Activated CD4-positive, CD25-positive, alpha-beta regulatory T cell (primary cell): ENCODE measurements at places on chromosomes 7 and 10.

GRCh38 chr10:110853921-110854605 lies 17.7 kb upstream of the PDCD4 start:
- DNase-seq: no peak

GRCh38 chr7:129646369-129647021 lies 35.0 kb downstream of the NRF1 start:
- DNase-seq: no peak

DNA sequence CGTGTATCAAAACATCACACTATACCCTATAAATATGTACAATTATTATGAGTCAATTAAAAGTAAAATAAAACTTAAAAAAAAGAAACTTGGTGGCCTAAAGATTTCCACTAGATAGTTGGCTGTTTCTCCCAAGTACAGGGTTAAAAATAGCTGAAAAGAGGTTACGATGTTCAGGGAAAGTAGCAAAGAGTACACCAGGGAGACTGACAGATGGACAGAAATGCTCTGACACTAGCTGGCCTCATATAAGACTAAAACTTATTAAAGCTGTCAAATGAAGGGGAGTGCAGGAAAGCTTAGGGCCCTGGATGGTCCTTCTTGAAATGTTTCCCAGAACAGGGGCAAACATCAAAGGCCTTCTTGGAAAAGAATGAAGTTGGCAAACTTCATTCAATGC lies 51.3 kb downstream of the TCAF1 start:
- no peak for DNase-seq

GRCh38 chr7:94052398-94053180 lies 48.4 kb upstream of the BET1 start:
- DNase-seq: no peak

DNA sequence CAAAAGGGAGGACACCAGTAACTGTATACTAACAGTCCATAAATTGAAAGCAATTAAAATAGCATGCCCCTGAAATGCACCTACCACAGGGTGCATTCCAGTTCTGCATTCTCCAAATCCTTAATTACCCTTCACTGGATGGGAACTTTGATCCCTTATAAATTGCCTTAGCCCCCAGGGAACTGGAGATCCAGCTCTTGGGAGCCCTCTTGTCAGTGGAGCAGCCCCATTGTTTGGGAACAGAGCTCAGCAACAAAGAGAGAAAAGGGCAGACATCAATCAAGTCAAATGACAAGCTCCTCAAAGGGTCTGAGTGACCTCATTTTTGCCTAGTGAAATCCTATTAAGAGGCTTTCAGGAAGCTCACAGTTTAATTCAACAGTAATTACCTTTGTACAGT lies 472.6 kb downstream of the XPNPEP1 start:
- no peak for DNase-seq

- no peak for DNase-seq
Observed at GRCh38 chr10:74634995-74635536, 191.3 kb upstream of the KAT6B start.

- DNase-seq: no peak
Observed at GRCh38 chr10:108005627-108006026, 841.1 kb upstream of the SORCS1 start.

- no peak for DNase-seq
Observed at GRCh38 chr10:122057841-122058413, 69.0 kb downstream of the TACC2 start.

GRCh38 chr10:67772894-67773511 lies 65.0 kb downstream of the DNAJC12 start:
- DNase-seq: no peak

DNA sequence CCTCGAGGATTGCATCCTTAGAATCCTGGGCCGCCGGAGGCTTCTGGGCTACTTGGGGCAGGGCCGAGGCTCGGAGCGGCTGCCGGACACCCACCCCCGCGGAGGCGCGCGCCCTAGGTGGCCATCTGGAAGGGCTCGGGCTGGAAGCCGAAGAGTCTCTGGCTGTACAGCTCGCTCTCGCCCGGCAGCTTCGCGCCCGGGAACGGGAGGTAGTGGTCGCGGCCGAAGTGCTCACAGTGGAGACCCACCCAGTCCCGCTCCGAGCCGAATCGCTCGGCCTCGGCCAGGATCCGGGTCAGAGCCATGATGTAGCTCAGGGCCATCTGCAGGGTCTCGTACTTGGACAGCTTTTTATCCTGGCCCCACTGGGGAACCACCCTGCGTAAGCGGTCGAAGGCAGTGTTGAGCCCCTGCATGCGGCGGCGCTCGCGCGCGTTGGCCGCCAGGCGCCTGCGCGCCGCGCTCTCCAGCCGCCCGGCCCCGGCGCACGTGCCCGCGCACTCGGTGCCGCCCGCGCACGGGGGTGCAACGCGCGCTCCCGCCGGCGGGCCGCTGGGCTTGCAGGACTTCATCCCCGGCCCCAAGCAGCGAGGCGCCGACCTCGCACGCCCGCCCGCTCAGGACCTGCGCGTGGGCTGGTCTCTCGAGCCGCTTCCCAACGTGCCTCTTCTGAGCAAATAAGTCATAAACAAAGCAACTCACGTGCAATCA lies 652 bp downstream of the ATOH7 start:
- no peak for DNase-seq

GRCh38 chr7:101739775-101740398 lies 77.5 kb upstream of the CUX1 start:
- DNase-seq: no peak

DNA sequence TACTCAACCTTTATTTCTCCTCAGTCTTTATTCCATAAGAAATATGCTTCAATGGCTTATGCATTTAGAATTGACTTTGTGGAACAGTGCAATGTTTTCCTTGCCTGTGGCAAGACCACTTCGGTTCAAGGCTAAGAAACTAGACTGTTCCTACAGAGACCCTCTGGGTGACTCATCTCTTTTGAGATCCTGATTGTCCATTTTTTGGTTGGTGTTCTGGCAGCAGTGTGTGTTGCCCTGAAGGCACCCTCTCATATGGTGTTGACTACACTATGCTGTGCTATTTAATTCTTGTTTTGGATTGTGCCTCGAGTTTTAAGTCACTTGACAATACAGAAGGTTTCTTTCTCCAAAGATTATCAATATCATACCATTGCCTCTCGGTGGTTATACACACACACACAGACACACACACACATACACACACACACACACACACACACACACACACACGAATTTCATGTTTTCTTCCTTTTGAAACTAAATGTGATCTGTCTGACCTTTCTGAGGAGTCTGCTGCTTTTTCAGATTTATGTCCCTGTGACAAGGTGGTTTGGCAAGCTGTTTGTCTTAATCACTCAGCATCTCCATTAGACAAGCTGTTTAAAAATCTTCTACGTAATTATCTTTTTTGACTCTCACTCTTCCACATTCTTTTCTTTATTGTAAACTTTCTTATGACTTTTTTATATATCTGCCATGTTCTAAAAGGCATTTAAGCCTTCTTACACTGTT lies 187.2 kb downstream of the VTI1A start:
- no peak for DNase-seq

- no peak for DNase-seq
Observed at GRCh38 chr10:124824507-124824906, 22.9 kb downstream of the ABRAXAS2 start.

DNA sequence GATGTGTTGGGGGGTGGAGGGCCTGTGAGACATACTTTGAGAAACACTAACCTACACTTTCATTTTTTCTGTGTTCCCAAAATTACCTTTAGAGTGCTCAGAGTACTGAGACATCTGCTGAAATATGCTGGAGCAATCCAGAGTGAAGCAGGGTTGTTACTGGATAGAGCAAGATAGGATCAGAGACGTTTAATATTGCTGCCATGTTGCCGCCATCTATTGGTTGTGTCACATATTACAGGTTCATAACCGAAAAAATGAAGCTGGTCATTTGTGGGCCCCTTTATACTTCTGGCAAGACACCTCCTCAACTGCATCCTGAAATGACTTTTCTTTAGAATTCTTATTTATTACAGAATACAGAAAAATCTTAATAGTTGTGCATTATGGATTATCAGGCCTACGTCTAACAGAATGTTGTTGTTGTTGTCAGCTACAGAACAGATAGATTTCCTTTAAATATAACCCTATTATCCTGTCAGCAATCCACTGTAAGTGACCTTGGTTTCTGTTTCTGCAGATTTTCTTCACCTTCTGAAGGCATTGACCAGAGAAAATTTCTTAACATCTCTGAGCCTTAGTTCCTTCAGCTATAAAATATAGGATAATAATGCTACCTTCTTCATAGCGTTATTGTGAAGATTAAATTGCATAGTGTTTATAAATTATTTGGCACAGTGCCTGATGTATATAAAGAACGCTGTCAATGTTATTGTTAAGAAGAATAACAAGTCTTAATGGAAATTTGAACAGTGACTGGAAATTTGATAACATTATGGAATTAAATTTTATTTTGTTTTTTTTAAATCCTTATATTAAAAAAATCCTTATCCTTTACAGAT lies 16.2 kb upstream of the DLD start:
- DNase-seq: no peak

DNA sequence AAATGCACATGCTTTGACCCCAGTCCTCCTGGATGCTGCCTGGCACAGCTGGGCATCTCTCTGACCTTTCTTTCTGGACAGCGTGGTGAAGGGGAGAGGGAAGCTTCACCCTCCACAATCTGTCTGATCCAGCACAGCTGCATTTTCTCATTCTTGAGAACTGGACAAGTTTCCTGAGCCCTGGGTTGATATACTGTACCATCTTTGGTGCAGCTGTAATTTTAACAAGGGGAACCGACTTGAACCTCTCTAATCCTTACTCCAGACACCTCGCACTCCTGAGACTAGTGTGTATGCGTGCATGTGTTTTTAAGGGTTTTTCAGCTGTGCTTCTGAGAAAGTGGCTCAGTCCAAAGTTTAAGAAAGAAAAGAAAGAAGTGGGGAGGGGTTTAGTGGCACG lies 655.7 kb downstream of the INHBA start:
- DNase-seq: no peak

DNA sequence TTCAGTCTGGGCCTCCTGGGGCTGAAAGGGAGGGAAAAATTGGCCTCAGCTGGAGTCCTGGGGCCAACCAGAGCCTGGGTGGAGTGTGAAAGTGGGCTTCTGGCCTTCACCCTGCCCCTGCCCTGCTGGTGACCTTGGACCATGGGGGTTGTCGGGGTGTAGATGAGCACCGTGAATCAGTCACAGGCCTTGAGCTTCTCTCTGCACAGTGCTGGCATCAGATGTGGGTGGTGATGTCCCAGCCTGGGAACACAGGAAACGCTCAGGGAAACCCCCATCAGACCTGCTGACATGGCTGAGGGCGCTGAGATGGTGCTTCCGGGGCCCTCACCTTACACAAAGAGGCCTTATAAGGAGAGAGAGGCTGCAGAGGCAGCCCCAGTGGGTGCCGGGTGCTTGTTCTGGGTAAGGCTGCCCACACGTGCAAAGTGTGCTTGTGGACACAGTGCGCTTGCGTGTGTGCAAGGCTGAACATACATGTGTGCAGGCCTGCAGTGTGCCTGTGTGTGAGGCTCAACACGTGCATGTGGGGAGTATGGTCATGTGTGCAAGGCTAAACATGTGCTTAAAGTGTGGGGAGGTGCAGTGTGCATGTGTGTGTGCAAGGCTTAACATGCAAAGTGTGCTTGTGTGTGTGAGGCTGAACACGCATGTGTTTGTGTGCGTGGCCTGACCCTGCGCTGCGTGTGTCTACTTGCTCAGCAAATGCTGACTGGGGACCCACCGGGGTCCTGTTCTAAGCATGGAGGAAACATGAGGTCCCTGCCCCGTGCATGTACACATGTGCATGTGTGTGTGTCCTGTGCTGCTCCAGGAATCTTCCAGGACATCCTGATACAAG lies 6.5 kb downstream of the ARPC1B start:
- DNase-seq: peak; percentile 75

DNA sequence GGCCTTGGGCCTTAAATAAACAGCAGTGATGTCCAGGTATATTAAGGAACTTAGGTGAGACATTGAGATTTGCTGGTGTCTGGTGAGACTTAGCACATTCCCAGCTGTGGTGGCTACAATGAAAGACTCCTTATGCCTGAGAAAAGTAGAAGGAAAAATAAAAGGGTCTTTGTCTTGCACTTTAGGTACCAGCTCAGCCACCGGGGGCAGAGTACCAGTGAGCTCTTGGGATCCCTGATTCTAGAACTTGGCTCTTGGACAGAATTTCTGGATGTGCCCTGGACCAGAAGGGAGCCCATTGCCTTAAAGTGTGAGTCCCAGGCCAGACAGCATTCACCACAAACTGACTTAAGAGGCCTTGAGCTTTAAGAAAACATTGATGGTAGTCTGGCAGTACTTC lies 1038.7 kb downstream of the SORCS3 start:
- DNase-seq: no peak

GRCh38 chr10:16947069-16947468 lies 129.8 kb upstream of the RSU1 start:
- DNase-seq: no peak

GRCh38 chr10:44742248-44742647 lies 168.9 kb upstream of the TMEM72 start:
- no peak for DNase-seq

GRCh38 chr7:92206672-92207071 lies 27.7 kb upstream of the LRRD1 start:
- DNase-seq: no peak

- DNase-seq: no peak
Observed at GRCh38 chr10:88045656-88046415, 182.4 kb downstream of the PTEN start.

GRCh38 chr10:130226012-130226411 lies 89.8 kb downstream of the GLRX3 start:
- DNase-seq: no peak

DNA sequence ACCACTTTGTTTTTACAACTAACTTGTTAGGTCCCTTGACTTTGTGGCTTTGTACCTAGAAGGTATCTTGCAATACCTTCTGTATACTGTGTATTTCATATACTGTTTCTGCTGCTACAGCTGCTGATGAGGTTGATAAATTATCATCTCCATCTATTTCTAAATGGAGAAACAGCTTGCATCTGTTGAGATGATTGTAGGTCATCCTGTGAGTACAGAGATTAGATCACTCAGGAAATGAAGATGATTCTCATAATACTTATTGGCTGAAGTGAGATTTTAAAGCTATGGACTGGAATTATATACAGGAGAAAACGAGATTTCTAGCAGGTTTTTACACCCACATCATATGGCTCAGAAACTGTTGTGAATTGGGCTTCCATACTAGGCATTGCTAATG lies 280.5 kb downstream of the KCND2 start:
- DNase-seq: no peak

DNA sequence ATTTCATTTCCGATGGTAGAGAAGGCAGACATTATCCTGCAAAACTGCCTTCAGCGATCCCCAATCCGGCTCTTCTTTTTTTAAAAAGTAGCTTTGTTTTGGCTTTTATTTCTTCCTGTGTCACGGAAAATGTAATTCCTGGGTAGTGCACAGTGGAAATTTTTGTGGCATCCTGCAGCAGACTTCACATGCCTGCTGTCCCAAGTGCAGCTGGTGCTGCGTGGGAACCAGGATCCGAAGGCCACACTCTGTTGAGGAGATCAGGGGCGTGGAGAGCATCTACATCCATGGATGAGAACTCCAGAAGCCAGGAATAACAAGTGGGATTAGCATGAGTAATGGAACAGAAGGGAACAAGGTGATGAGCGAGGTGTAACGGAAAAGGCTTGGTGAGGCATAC lies 4.6 kb downstream of the VWA2 start:
- DNase-seq: no peak

- no peak for DNase-seq
Observed at GRCh38 chr7:152520861-152521302, 85.1 kb upstream of the KMT2C start.
